ENCODE measurements at places on chromosomes 2 and 18. TPM values are rescaled to one million over a fixed set of nuclear protein-coding genes. Genes with fewer than 3 reads are reported as not detected.

GRCh38 chr2:56286936-56287335 lies 103.1 kb downstream of the CCDC85A start:
- DNase-seq: no peak

DNA sequence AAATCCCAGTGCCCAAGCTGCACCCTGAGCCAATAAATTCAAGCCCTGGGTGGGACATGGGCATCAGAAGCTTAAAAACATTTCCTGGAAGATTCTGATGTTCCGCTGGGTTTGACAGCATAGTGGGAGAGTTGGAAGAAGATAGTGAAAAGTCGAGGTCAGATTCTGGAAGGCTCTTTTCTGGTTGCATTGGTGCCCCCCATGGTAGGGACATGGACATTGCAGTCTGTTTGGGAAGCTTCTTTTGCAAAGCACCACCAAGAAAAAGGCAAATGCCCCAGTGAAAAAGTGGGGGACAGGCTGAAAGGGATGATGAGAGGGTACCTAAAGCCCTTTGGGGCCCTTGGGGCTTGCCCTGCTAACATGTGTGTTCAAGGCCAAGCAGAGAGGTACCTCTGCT lies 21.0 kb downstream of the MERTK start:
- DNase-seq: no peak

Gene STAT4
- total RNA-seq: 1.4 TPM

GRCh38 chr2:145800151-145801091 lies 1280.5 kb upstream of the ZEB2 start:
- DNase-seq: peak; percentile 90

GRCh38 chr2:70935468-70936164 lies at the start of gene ATP6V1B1:
TSS of gene ATP6V1B1 (plus strand) at chr2:70935900. CDS start at chr2:70935955, 55 bp downstream.
- DNase-seq: peak; percentile 42

DNA sequence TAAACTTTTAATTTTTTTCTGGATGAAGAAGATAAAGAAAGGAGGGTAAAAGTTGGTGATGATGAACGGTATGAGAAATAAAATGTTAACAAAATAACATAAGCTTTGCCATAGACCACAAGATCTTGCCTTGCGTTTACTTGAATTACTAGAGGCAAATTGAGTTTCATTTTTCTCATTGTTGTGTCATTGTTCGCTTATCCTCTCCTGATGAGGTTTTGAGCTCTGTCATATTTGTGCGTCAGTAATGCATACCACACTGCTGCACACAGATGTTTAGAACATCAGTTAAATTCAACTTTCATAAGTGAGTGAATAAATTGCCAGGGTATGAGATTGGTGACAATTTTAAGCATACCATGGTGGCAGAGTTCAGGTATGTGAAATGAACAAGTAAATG lies 843.6 kb downstream of the SUCLG1 start:
- DNase-seq: no peak

Gene AP1S3
- 57.7 TPM for total RNA-seq

Gene CCL20
- total RNA-seq: 18.0 TPM

Measured in MCF 10A (cell line).